Kidney capillary endothelial cell (primary cell): ENCODE measurements at places on chromosomes 16 and 17.

DNA sequence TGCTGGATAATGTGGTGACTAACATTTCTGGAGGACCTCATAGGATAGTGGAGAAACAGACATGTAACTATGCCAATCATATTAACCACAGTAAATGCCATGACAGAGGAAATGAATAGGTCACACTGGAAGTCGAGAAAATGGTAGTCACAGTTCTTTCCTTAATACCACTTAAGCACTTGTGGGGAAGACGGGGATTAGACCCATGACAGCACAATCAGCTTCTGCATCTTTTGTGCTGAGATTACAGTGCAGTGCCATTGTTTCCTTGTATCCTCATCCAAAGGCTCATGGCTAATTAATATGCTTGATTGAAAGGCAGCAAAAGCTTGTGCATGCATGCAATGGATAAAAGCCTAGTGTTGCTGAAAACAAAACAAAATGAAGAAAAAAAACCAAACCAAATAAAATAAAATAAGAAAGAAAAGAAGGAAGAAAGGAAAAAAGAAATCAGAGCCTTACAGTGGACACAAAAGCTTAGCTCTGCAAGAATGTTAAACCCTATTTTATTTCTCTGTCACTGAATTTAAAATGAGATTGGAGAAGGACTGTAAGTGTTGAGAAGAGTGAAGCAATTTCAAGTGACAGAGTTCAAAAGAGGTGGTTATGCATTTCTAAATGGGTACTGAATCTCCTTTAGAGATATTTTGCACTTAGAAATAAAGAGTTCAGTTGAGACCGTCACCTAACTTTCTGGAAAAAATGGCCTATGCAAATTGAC is 1011.9 kb downstream of the CDH8 start:
- no peak for DNase-seq

DNA sequence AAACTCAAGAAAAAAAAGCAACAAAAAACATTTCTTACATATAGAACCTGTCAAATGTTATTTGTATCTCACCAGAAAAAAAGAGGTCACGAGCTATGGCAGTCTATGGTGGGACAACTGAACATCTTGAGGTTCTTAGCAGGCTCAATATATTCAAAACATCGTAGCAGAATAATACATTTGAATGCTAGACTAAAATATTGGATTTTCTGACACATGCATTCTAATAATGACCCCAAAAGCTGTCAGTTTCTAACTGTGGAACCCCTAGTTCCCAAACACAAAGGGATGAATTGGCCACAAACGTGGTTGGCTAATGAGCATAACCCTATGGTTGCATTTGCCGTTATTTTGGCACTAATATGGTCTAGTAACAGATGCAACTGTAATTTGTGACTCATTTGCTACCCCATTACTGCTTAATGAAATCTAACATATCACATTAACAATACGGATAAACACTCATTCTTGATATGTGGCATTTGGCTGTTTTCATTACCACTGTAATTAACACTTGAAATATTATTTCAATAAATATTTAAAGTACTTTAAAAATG is 81.2 kb downstream of the TOX3 start:
- no peak for DNase-seq

DNA sequence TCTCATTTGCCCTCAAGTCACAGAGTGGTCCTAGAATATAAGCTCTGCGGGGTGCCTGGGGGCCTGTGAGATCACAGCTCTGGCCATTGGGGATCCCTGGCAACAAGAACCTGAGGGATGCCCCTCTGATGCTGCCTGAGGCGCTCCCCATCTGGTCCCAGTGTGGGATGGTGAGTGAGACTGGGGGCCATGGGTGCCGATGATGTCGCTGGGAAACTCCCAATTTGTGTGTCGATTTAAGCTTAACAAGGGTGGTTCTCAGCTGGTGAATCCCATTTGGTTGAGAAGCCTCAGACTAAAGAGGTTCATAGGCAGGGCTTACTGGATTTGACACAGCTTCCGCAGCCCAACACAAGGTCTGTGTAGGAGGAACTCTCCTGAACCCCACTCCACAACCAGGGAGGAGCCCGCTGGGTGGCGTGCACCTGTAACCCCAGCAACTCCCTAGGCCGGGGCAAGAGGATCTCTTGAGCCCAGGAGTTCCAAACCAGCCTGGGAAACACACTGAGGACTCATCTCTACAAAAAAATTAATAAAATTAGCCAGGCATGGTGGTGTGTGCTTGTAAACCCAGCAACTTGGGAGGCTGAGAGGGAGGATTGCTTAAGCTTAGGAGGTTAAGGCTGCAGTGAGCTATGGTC is 63.7 kb upstream of the SIAH1 start:
- no peak for DNase-seq

DNA sequence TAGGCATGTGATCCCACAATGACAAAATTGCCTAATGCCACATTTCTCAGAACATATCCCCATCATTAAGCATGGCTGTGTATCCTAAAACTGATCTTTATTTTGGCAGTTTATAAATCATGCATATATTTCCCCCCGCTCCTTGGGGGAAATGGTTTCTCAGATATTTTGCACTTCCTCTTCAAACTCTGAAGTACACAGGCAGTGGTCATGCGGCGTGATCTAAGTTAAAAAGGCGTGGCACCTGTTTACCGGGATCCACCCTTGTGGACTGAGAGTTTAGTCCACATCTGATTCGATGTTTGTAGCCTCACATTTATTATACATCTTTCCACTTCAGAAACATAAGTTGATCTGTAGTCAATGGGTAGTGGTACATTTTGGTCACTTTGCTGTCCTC is 51.4 kb downstream of the USP10 start:
- DNase-seq: no peak

DNA sequence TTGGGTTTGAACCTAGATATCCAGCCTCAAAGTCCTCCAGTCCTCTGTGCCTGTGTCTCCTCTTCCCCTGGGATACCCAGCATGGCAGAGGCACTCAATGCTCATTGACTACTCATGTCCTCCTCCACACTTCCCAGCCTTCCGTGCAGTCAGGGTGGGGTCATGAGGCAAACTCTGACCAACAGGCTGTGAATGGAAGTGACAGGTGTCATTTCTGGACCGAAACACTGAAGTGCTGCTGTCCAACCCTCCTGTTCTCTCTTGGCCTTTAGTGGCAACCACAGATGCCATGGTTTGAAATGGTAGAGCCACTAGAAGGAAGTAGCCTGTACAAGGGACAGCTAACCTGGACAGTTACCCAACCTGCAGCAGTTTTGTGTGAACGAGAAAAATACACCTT is 46.7 kb upstream of the MAP3K14 start:
- DNase-seq: no peak

DNA sequence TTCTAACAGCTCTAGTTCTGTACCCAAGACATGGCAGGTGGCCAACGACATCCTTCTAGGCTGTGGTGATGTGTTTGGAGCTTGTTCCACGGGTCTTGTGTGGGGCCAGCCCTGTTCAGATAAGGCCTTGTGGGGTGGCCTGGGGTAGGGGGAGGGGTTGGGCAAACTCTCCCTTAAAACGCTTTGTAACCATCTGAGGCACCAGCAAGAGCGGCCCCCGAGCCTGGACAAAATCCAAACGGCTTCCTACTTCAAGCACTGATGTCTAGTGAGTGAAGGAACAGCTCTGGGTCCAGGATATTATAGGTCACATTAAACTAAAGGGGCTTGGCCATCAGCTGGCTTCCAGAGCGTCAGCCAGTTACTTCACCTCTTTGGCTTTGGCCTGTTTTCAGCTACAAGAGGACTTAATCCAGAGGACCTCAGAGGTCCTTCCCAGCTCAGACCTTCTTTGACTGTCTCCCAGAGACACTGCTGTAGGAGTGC is 11.9 kb downstream of the SERPINF1 start:
- DNase-seq: no peak

DNA sequence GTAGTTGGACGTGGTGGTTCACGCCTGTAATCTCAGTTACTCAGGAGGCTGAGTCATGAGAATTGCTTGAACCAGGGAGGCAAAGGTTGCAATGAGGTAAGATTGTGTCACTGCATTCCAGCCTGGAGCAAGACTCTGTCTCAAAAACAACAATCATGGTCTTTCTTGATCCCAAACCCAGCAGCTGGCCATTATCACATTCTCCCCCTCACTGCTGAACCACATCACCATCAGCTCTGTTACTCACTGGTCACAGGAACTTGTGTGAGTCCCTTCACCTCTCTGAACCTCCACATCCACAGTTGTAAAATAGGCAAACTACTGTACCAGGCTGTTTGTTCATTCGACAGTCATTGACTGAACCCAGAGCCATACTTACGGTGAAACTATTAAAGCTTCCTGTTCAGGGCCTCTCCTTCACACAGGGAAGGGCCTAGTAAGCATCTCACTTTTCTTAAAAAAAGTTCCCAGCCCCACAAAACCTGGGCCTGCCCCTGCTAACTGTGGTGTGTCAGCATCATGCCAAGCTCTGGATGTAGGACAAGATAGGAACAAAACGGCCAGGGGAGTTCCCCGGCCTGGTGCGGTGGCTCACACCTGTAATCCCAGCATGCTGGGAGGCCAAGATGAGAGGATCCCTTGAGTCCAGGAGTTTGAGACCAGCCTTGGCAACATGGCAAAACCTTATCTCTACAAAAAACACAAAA is 104.7 kb downstream of the COPRS start:
- DNase-seq: peak; percentile 67

DNA sequence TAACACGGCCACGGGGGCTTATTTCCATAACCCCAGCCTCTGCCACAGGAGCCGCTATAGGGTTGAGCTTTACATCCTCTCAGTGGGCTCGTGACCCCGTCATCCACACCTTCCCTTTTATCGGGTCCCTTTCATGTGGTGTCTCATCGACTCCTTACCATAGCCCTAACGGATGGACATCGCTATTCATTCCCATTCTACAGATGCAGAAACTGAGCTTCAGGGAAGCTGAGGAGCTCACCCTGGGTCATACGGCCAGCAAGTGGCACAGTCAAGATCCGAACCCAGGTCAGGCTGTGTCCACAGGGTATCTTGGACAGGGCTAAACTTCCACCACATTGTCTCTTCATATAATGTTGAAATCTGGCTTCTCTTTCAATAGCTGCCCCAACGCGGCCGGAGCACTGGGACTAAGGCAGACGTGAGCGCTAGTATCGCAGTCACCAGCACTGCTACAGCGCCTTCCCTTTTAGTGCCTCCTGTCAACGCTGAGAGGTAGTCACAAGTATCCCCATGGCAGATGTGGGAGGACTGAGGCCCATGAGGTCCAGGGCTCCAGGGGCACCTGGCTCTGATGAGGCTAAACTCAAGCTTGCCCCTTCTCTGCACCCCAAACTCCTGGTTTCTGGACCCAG is 50.8 kb downstream of the SOCS1 start:
- DNase-seq: no peak

- DNase-seq: no peak
Measured at GRCh38 chr16:73543331-73543969, 495.5 kb upstream of the ZFHX3 start.

DNA sequence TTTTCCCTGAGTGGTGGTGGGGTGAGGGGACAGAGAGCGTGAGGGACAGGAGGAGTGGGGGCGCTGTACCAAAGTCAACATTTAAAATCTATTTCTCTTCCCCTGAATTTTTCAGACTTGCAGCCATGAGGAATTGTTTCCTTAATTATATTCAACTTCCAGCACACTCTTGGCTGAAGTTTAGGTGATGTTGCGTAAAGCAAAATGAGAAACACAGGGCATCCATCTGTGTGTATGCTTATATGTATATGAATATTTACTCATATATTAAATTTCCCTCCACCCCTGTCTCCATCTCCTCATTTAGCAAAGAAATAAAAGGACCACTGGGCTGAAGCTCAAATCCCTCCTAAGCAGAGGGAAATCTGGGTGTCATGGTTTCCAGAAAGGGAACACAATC is 218.1 kb downstream of the XYLT1 start:
- no peak for DNase-seq

GRCh38 chr16:85430523-85431421 is 182.3 kb upstream of the GSE1 start:
- DNase-seq: no peak
